ENCODE measurements at places on chromosomes 6 and 20.
A peak's percentile ranks its signal among the peaks of the same experiment; 100 is the strongest.

DNA sequence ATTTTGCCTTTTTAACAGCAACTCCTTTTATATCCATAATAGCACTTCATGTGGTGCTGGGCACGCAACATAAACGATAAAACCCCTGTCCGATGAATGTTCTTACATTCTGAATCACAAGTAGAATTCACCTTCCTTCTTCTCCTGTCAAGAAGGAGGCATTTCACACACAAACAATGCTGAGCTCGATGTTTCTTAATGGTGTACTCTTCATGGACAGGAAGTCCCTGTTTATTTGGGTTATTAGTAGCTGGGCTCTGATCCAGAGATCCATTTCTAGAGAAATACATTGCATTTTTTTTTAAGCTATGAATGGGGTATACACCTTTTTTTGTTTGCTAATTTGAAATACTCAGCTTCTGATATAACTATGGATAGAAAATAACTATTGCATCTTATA is 82.4 kb downstream of the PPP1R3G start:
- DNase-seq, result no peak

DNA sequence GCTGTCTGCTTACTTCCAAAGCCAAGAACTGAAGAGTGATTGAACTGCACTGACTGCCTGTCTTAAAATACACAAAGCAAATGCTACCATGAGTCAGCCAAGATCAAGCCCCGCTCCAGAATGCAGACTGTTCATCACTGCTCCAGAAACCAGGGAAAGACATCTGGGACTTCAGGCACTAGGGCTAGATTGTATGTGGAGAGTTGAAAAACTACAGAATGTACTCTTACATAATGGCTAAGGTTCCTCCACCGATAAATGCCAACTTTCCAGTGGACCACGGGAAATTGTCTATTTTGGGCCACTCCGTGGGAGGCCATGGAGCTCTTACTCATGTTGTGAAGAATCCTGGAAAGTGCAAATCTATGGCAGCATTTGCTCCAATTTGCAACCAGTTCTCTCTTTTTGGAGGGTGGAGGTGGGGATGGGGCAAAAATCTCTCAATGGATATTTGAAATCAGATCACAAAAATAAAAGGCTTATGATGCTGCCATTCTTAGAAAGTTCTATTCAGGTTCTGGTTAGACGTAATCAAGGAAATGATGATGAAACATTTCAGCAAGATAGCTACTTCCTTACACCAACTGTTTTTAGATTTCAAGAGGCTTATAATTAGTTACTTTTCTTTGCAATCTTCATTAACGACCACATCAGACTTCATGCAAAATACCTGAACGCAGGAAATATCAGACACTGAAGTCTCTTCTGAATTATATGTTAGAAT is 11.8 kb upstream of the CAP2 start:
- DNase-seq, result peak; percentile 67

GRCh38 chr6:170173335-170173881 is 117.5 kb downstream of the DLL1 start:
- DNase-seq, result no peak

DNA sequence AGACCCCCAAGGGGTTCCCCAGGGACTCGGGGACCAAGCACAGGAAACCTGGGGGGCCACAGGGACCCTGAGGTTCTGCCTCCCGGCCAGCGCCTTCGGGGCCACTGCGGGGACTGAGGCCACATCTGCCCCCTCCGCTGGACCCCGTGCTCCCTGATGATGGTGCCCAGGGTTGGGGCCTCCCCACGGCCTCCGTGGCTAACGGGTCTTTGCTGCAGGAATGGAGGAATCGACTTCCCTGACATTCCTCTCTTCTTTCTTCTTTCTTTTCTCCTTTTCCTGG is 330.2 kb downstream of the TAF4 start:
- DNase-seq, result no peak

GRCh38 chr6:157073596-157073995 is 249.7 kb downstream of the TMEM242 start:
- no peak for DNase-seq

GRCh38 chr20:2798814-2799213 is 1.6 kb downstream of the CPXM1 start:
- no peak for DNase-seq

- peak; percentile 89 for DNase-seq
Measured at GRCh38 chr20:35319192-35319870, 27.1 kb upstream of the FAM83C start.

DNA sequence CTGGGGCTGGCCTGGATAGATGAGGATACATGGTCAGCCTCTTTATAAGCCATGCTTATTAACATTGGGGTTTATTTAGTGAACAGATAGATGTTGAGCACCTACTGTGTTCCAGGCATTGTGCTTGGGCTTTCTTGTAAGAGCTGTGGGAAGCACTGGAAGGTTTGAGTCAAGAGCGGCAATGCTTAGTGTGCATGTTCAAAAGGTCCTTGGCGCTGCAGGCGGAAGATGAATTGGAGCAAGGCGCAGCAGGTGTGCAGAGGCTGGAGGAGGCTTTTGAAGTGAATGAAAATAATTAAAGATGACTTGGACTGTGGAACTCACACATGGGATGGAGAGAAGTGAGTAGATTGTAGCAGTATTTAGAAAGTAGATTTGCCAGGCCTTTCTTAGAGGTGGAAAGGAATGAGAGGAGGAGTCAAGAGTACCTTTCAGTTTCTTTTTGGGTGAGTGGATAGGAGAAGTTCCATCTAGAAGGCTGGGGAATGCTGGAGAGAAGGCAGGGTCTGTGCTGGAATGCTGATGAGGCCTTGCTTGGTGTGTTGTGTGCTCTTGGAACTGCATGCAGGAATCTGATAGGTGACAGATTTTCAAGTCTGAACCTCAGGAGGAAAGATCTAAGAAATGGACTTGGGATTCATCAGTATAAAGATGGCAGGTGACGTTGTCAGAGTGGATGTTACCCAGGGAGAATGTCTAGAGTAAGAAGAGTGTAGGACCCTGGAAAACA is 26.4 kb downstream of the SNX9 start:
- DNase-seq, result no peak

GRCh38 chr6:41634657-41635056 is 3.6 kb upstream of the MDFI start:
- peak; percentile 65 for DNase-seq

DNA sequence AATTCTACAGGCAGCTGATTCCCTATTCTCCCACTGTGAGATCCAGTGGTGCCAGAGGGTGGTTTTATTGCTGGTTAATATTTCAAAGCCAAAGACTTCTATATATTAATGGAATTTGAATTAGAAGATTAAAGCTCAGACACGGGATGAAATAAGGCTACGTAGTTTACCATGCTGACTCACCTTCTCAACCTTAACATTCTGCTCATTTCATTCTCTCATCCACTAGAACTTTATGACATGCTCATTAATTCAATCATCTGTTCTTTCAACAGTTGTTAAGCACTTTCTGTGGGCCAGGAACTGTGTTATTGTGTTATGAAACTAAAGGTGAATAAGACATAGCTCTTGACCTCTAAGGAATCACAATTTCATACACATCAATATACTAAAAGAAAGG is 456.9 kb upstream of the MAP3K7 start:
- no peak for DNase-seq

DNA sequence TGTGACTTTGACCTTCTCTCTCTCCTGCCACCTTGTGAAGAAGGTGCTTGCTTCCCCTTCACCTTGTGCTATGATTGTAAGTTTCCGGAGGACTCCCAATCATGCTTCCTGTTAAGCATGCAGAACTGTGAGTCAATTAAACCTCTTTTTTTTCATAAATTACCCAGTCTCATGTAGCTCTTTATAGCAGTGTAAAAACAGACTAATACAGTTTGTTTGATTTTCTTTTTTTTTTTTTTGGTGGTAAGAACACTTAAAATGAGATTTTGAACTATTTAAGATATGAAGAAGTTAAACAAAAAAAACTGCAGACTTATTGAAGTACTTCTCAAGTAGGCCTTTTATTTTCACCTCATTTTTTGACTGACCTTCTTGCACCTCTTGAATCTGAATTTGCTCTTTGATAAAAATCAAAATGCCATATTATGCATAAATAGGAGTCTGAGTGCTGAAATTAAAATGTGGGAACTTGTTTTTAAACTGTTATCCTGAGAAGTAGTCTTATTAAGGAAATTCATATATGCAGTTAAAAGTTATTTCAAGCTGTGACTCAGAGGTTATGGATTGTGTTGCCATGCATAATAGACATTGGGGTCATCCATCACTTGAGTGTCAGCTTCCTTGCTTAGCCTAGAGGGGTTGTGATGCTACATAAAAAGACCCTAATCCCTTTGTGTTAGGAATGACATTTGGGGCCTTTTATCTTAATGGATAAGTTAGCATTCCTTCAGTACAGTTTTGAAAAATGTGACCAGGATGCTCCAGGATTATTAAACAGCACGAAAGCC is 447.9 kb upstream of the FKBP1C start:
- DNase-seq, result no peak

DNA sequence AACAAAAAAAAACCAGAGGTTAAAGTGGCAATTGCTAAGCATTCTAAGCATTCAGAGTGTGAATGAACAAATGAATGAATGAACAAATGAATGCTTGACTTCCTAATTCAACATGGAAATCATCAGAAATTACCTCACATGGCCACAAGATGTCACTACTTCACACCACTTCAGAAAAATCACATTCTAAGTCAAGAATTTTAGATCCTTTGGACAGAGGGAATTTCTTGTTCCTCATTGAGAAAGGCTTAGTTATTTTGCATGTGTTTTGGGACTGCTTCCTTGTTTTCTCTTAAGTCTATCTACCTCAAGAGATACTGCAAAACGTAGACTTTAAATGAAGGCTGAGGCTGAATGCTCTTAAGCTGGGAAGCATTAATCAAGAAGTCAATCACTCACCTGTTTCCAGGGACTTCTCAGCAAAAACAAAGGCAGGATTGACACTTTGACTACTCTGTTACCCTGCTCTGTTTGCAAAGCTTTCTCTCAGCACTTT is 120.2 kb downstream of the MBOAT1 start:
- DNase-seq, result peak; percentile 45

- no peak for DNase-seq
Measured at GRCh38 chr6:2659882-2660281, 90.8 kb downstream of the MYLK4 start.

- DNase-seq, result peak; percentile 85
Measured at GRCh38 chr20:17662333-17663039, 19.6 kb downstream of the RRBP1 start.

DNA sequence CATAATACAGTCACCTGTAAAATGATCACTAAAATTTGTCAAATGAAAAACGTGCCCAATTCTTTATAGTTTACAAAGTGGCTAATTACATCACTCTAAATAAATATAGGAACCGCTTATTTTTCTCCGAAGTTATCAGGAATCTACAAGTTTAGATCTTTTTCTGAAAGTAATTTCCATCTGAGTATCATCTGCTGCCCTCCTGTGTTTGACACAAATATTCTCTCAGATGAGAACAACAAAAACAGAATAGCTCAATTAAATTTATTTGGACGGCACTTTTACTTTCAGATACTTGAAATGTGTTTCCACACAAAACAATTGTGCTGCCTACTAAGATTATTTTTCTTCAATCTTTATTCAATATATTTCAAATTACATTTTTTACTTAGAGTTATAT is 5.0 kb downstream of the SF3B5 start:
- no peak for DNase-seq

DNA sequence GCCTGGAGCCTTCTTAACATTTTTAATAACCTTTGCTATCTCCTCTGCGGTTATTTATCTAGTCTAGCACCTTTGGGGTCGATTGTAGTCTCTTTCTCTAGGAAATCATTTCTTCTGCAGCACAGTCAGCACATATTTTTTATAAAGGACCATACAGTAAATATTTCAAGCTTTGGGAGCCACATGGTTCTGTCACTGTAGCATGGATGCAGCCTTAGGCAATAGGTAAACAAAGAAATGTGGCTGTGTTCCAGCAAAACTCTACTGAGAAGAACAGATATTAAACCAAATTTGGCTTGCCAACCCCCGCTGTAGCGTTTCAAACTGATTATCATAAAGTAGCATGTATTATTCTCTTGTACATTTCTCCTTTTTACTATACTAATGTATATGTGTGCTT is 95.7 kb downstream of the SLC23A2 start:
- no peak for DNase-seq

DNA sequence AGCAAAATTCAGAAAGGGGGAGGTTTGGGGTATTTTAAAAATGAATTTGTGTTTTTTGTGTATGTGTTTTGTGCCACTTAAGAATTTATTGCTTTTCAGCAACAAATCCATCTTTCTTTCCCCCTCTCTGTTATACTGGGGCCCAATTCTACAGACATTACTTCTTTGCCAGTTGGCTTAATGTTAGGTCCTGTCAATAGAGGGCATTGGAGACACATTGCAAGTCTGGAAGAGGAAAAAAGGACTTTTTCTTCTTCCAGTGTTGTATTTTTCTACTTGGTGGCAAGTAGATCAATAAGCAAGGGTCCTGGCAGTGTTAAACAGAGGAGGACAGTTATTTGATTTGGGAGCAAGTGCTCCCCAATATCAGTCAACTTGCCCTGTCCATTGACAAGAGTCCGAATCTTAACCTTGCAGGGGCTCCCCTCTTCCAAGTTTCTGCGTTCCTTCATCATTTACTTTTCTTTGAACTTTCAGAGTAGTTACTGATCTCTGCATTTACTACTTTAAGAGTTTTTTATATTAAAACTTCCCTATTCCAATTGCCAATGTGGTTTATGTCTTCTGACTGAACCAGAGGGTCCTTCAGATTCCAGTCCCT is 23.4 kb downstream of the SCML4 start:
- DNase-seq, result no peak

GRCh38 chr6:99331531-99331930 is 17.9 kb downstream of the FAXC start:
- no peak for DNase-seq

GRCh38 chr20:63265891-63266515 is 6.6 kb upstream of the ARFGAP1 start:
- peak; percentile 34 for DNase-seq

DNA sequence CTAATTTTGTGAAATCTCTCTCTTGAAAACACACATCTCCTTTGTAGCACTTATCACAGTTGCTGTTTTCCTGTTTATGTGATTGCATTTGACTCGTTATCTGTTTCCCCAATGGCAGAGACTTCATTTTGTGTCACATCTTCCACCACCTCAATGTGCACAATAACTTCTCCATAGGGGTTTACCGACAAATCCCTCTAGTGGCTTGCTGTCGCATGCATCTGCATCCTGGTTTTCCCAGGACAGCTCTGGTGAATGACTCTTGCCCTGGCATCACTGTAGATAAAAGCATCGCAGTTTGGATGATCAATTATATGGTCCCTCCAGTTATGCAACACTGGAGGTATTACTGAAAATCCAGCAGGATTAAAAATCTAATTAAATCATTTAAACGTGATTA is 206.5 kb upstream of the BTBD3 start:
- no peak for DNase-seq

- no peak for DNase-seq
Measured at GRCh38 chr6:21744331-21744730, 150.8 kb downstream of the SOX4 start.

GRCh38 chr20:39146394-39146793 is 184.2 kb downstream of the DHX35 start:
- no peak for DNase-seq

- no peak for DNase-seq
Measured at GRCh38 chr6:166499350-166500163, 86.9 kb downstream of the RAMACL start.

- no peak for DNase-seq
Measured at GRCh38 chr20:18635380-18635779, 47.5 kb downstream of the DTD1 start.

Data from fibroblast of skin of right quadriceps (primary cell).